Activated T-helper 1 cell treated with Interleukin-2 at 50 U/mL for 16 hours (primary cell): ENCODE measurements at places on chromosomes 11 and 22.
A peak's percentile ranks its signal among the peaks of the same experiment; 100 is the strongest.

- no peak for DNase-seq
Measured at GRCh38 chr11:43366677-43367076, 8.0 kb downstream of the TTC17 start.

DNA sequence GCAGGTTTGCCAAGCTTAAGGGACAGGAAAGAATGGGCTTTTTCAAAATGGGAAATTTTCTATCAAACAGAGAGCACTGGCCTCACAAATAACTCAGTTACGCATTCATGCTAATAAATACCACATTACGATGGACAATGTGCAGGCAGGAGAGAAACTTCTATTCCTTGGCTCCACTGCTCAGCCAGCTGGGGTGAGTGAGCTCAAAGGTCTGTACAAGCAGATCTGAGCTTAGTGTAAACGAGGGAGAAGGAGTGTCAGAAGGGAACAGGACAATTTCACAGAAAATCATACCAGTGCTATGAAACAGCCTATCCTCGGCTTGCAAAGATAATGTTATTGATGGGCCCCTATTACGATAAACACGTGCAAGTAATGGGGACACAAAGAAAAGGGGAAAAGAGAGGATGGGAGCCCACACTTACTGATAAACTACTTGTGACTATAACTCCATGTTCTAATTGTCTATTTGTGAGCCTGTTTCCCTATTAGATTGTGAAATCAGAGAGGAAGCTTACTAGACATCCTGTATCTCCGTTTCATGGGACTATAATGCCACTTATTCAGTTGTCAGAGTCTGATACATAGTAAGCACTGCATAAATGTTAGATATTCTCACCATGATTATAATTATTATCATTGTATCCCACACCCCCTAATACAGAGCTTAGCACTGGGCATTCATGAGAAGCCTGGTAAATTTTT lies 46.3 kb downstream of the AMOTL1 start:
- no peak for DNase-seq

DNA sequence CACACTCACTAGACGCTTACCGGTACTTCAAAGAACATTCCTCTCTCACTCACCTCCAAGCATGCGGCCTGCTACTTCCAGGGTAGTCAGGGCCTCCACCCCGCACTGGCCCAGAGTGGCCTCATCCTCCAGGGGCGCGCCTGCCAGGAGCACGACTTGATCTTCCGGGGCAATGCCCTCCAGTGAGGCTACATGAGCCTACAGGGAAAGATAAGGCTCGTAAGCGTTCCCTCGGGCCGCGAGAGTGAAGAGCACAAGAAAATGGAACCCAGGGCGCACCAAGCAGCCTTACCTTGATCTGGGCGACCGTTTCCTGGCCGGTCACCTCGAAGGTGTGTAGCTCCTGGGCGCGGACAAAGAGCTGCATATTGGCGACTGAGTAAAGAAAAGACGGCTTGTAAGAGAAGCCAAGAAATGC lies 478 bp downstream of the FAU start:
- DNase-seq, result no peak

DNA sequence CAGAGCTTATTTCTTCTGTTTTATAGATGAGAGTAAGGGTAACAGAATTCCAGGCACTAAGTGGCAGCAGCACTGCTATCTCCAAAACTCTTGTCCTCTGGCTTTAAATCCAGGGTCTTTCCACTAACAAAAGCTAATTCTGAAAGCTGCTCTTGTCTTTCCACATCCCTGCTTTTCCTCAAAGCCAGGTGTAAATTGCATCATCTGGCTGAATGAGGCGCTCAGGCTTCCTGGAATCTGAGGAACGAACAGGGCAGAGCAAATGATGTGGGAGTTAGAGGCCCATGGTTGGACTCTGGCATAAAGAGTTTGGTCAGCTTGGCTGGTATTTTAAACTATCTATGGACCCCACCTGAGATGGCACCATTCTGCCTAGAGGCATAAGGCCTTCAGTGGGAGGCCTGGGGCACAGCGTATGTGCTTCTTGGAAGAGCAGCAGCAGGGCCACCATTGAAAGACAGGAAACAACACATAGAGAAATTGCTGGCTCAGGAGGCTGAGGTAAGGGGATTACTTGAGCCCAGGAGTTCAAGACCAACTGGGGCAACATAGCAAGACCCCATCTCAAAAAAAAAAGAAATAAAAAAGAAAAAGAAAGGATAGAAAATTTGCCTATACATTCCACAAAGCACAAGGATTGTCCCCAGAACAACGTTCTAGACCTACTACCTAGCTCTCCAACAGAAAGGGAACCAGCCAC lies 1.9 kb downstream of the KCNJ5 start:
- DNase-seq, result no peak

GRCh38 chr22:22882033-22882717 lies 5.4 kb upstream of the IGLL5 start:
- no peak for DNase-seq

GRCh38 chr11:73260127-73260457 lies 12.0 kb upstream of the P2RY6 start:
- no peak for DNase-seq

DNA sequence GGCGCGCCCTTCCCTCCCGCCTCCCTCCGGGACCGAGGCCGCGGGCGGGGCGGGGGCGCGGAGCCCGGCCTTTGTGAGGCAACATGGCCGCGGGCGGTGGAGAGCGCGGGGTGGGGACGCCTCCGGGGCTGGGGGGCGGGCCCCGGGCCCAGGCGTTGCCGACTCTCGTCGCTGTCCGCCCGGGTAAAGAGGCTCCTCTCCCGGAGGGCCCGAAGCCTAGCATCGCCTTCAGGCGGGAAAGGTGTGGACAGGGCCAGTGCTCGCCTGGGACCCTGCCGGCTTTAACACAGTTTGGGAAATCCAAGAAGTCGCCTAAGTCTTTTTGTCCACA lies 369 bp downstream of the DGCR8 start:
- peak; percentile 63 for DNase-seq

DNA sequence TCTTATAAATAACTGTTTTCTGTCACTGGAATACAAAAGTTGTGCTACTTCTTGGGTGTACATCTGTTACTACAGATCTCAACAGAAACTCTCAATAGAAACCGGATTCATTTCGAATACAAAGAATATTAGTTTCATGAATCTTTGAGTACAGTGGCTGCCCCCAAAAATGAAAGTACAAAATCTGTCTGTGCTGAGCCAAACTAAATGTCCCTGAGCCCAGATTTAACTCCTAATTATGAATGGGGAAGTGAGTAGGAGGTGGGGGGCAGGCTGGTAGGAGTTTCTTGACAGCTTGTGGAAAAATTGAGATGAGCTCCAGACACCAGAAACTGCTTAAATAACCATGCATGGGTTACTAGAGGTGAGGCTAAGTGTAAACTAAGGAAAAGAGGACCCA lies 41.6 kb downstream of the PITPNB start:
- DNase-seq, result no peak
